Nephron progenitor cell (in vitro differentiated cells): ENCODE measurements at places on chromosomes 2 and 18.

DNA sequence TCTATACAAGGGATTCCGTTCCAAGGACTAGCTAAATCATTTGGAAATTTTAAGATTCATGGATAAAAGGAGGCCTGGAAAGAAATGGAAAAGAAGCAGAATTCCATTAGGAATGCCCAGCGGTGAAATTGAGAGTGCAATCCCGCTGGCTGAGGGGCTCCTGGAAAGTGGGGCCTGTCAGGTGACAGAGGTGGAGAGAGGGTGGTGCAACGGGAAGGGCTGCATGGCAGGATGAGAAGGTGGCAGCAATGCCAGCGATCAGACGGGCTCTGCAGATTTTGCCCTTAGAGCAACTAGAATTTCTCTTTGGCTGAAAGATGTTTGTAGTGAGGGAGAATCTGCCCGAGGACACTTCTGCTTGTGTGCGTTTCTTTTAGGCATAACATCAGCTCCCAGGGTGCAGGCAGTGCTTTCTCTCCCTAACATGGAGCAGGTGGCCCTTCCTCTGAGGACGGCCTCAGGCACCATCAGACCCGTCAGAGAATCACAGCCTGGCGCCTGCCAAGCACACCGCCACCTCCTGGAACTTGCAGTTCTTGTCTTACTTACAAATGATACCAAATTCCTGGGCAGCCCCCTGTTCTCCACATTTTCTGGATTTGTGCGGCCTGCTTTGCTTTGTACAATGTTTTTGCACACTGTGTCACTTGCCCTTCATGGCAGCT is 261.6 kb downstream of the NDUFA10 start:
- DNase-seq: no peak

DNA sequence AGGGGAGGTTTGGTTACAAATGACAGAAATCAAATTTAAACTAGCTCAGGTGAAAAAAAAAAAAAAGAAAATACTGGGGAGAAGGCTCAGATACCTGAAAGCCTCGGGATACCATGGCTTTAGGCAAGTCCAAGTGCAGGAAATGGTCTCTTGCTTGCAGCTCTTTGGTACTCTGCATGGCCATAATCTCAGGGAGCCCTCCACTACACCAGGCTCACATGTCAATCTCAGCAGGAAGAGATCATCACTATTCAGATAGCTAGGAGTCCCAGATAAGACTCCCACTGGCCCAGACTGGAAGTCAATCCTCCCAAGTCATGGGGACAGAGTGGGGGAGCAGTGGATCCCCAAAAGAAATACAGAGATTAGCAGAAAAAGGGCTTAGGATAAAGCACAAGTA is 64.8 kb upstream of the RALBP1 start:
- DNase-seq: no peak

GRCh38 chr2:52112141-52112540 is 1080.2 kb upstream of the NRXN1 start:
- no peak for DNase-seq

DNA sequence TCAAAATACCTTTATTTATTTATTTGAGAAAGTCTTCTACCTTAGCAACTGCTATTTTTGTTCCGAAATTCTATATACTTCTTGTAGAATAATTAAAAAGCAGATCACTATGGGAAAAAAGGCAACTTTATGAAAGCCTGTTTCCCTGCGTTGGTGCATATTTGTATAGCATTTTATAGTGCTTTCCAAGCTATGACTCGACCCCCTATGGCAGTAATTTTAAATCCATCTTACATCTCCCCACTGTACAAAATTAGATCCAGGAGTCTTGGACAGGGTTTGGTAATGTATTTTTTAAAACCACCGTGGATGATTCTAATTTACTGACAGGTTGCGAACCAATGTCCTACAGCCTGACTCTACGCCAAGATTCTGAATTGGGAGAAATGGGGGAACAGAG is 10.1 kb downstream of the TANK start:
- no peak for DNase-seq

DNA sequence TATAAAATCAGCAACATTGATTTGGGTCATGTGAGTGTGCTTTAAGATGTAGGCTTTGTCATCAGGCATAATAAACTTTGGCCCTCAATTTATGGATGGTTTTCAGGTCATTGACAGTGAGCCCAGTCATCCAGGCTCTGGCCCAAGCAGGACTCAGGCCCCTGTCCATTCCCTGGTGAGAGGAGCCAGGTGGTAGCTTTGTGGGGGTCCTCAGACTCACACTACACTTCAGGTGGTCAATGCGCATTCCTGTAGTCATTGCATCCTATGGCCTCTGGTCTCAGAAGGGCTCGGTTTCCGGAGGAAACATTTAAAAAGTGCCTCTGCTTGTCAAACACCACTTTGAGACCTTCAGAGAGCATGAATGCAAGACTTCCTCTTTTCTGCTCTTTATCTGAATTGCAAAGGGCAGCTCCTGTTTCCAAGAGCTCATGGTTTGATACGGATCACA is 20.2 kb downstream of the LGALSL start:
- DNase-seq: no peak

- no peak for DNase-seq
These were observed 192.9 kb upstream of the SMAD2 start for GRCh38 chr18:48123324-48123723.

DNA sequence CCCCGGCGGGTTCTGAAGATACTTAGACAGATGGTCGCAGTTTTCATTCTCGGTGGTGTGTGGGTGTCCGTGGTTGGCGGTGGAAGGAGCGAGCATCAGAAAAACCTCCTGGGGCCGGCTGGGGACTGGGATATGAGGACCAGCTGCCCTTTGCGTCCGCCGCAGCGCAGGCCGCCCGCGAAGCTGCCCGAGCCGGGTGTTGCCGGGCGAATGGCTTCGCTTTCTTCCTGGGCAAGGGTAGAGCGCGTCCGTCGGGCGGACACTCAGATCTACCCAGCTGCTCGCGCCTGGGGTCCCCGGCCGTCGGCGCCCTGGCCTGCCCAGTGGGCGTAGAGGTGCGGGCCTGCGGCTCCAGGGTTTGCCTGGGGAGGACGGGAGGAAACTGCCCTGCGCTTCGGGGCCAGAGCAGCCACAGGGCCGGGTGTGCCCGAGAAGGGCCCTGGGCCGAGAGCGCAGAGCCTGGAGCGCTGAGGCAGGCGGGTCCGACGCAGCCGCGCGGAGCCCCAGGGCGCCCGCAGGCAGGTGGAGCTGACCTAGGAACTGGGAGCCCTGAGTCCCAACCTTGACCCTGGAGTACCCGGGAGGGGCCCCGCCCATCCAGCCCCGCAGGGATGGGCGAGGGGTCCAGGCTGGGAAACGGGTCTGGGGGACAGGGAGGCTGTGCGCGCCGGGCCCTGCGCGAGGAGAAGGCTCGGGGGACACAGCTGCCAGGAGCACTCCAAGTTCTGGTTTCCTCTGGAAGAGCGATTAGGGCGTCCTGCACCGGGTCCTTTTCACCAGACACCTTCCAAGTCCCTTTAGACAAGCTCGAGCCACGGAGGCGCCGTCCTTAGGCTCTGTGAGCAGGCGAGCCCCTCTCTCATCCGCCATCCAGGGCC is 1.3 kb downstream of the TWIST2 start:
- peak; percentile 49 for DNase-seq

- DNase-seq: no peak
These were observed at the start of gene G6PC2 for GRCh38 chr2:168901003-168901402. TSS of gene G6PC2 (plus strand) at chr2:168901291. CDS start at chr2:168901332, 41 bp downstream.

- no peak for DNase-seq
These were observed 153.7 kb upstream of the SERTAD2 start for GRCh38 chr2:64807417-64807816.

DNA sequence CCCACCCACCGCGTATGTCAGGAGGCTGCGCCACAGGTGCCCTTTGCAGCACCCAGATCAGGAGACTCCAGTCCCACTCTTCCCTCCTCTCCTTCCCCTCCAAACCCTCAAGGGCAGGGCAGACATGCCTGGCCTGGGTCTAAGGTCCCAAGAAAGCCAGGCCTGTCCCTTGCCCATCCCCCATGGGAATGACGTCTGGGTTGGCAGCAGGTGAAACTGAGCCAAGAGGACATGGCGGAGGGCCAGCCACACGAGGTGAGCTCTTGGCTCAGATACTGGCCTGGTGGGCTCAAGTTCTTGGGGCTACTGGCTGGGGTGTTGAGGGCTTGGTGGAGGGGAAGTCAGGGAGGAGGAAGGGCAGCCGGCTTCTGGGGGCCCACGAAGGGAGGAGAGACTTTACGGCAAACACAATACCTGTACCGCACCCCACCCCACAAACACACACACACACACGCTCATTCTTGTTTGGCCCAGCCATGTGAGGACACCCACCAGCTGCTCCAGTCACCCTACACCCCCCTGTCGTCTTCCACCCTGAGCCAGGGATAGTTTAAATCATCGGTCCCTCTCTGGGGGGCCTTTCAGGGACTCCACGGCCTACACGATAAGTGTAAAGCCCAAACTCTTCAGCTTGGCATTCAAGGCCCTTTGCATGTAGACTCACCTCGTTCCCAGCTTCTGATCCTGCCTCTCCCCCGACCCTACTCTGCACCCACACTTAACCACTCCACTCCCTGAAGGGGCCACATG is 24.1 kb upstream of the TNS1 start:
- DNase-seq: no peak

DNA sequence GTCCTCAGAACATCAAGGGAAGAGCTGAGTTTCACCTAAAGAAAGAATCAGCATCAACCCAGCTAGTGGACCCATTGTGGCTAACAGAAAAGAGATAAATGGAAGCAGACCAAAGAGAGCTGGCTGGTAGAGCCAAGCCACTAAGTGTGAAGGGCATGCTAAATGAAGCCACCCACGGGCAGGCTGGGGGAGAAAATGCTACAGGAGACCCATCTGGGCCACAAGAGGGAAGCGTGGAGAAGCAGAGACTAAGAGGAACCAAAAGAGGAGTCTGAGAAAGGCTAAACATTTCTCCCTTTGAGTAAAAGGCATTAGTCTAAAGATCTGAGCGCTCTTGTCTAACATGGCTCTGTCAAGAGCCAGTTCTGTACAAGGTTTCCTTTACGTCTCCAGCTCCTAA is 15.8 kb downstream of the CWC22 start:
- no peak for DNase-seq

- no peak for DNase-seq
These were observed 124.1 kb downstream of the KLHL29 start for GRCh38 chr2:23509103-23509502.

- peak; percentile 77 for DNase-seq
These were observed 633 bp upstream of the RNF152 start for GRCh38 chr18:61893309-61893970.
